ENCODE measurements at places on chromosomes 7 and 10.

- DNase-seq = no peak
Measured at GRCh38 chr10:99647601-99648151, 11.6 kb upstream of the ENTPD7 start.

- DNase-seq = no peak
Measured at GRCh38 chr10:99533496-99534449, 1.0 kb downstream of the NKX2-3 start.

GRCh38 chr7:47956220-47956619 lies 8.0 kb upstream of the PKD1L1 start:
- no peak for DNase-seq

DNA sequence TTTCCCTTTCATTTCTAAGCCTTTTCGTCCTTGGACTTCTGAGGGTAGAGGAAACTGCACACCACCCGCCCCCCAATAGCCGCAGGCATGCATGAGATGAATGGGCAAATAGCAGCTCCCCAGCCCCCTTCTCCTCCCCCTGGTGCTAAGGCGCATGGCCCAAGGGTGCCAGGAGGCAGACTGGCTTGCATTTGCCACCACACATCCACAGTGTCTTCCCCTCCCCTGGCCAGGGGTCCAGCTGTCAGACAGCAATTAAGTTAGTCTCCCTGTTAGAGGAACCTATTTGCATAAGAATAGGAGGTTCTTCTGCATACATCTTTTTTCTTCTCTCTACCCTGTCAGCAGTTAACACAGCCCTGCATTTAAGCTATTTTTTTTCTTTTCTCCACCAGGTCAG lies 20.2 kb downstream of the TOMM7 start:
- no peak for DNase-seq

GRCh38 chr10:6153845-6154244 lies 48.9 kb upstream of the PFKFB3 start:
- no peak for DNase-seq

GRCh38 chr10:120188950-120189349 lies 268.1 kb upstream of the PLPP4 start:
- DNase-seq = no peak

DNA sequence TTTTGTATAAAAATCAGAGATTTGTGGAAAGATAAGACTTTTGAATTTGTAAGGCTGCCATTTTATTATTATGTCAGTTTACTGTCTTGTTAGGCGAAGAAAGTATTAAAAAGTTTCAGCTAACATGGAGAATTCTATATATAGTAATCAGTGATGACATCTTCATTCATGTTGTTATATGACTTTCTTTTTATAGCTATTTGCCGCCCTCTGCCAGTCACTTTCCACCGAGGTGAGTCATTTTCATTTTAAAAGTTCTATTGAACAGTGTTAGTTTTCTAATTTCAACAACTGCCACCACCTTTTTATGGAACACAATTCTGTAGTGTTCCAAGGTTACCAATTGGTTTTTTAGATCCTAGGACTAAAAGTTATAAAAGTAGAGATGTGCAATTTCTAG lies 11.8 kb downstream of the CUTC start:
- no peak for DNase-seq

GRCh38 chr7:138963675-138964074 lies 17.5 kb downstream of the KIAA1549 start:
- DNase-seq = no peak
